ENCODE measurements at places on chromosomes 1 and 21. TPM values are rescaled to one million over a fixed set of nuclear protein-coding genes. Genes with fewer than 3 reads are reported as not detected.

- no peak for DNase-seq
Observed at GRCh38 chr1:248751142-248751541, 4.4 kb downstream of the LYPD8 start.

DNA sequence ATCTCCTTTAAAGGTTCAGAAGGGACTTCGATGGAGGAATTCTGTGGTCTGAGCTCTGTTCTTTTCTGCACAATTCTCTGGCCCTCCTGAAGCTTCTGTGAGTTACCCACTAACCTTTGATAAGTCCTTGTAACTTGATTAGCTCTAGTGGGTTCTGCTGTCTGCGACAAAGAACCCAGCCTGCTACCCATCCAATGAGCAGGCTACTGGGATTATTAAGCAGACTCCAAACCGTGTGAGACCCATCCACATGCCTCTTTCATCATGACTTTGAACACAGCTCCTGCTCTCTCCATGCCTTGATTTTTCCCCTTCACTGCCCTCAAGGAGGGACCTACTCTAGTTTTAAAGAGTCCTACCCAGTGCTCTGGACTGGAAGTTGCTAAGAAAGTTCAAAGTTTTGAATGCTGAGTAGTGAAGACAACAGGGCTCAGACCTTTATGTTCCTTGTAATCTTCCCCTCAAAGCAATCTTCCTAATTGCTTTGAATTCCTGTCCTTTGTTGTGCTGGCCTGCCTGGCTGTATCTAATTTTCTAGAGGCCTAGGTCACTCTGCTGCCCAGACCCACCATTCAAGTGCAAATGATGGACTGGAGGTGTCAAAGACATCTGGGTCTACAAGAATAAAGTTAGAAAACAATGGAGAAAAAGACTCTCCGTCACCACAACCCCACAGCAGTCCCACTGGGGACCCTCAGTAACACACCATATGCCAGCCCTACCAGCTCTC is 146.9 kb downstream of the RHOU start:
- DNase-seq, result no peak

GRCh38 chr1:227938276-227938675 is 9.5 kb downstream of the WNT9A start:
- DNase-seq, result no peak

DNA sequence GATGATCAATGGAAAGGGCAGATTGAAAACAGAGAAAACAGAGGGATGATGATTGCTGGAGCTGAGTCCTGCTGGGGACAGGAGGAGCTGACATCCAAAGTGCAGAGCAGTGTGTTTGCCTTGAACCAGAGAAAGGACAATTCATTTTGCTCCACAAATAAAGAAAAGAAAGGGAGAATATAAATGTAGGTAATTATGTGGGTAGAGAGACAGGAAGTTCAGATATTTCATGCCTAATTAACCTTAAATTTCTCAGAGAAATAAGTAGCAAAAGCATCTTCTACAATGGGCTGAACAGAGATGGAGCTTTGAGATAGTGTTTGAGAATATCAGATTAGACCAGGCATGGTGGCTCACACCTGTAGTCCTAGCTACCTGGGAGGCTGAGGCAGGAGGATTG is 93.2 kb downstream of the TNFSF18 start:
- no peak for DNase-seq

TTC34 gene
- 0.39 TPM for total RNA-seq

DNA sequence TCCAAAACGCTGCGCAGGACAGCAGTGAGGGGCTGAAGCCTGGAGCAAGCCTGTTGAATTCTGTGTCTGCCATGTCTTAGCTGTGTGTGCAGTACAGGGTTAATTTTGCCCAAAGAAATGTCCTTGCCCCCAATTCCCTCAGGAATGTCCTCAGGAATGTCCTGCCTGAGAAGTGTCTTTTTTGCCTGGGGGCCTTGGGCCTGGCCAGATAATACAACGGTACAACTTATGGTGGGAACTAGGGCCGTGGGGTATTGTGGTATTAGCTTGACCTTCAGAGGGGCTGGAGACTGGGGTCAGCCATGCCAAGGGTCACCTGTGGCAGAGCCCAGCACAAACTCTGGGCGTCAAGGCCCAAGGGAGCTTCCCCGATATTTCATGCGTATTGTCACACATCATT is 107.7 kb downstream of the AJAP1 start:
- DNase-seq, result no peak

OR14K1 gene
- total RNA-seq, result not detected

DYNLT4 gene
- total RNA-seq, result 10.4 TPM

GRCh38 chr21:39451332-39452206 is at the start of gene SH3BGR:
SH3BGR (plus strand) TSS chr21:39451970; CDS start chr21:39452097, 127 bp downstream.
- DNase-seq, result no peak

DNA sequence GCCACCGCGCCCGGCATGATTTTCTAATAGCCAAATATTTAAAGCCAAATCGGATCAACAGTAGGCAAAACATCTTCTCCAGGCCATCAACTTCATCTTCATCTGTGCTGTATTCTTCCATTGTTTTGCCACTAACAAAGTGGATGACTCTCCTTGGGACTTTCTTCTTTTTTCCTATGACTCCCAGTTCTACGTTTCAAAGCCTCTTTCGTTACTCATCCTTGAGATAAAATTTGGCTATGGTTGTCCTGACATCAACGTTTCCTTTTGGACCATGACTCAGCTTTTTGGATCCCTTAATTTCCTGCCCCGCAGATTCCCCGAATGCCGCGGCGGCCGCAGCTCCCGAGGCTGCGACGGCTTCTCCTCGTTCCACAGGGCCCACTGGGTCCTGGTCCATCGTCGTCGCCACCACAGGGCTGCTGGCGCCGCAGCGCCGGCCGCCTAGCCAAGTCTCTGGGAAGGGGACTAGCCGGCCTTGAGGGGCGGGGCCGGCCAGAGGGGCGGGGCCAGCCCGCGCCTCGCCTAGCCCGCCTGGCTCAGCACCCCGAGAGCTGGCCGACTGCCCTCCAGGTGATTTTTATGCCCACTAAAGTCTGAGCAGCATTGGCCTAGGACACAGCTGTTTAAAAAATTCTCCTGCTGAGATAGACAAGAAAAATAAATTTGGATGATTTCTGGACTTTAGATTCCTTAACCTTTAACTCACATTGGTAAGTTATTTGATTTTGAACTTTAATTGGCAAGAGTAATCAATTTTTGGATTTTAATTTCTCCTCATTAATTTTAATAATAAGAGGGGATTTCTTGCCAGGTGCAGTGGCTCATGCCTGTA is 93.9 kb downstream of the ADCY10 start:
- peak; percentile 80 for DNase-seq
